ENCODE measurements at places on chromosomes 12 and 14.

DNA sequence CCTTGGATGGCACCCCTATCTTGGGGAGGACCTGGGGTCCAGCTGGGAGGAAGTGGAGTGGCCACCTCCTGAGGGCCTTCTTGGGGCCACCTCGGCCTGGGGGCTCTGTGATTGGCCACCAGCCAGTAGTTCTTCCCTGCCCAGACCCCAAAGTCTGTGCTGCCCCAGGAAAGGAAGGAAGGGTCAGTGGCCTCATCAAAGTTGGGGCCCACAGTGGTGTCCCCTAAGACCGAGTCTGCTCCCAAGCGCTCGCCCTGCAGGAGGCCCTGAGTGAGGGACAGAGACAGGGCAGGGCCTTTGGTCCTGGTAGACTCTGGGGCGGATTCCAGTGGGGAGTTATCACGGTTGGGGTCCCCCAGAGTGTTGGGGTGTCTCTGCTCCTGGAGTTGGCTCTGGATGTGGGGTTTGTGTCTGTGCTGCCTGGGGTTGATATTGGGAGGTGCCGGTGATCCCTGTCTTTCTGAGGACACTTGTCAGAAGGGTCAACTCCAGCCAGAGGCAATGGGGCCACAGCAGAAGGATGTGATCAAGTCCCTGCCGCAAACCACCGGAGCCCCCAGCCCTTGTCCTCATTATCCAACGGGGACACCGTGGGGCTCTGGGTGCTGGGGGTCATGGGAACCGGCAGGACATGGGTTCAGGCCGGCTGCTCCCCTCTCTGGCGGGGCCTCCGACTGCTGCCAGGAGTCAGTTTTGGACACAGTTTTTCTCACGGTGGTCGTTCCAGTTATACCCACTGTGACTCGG is 364.3 kb downstream of the TMEM121 start:
- no peak for DNase-seq

DNA sequence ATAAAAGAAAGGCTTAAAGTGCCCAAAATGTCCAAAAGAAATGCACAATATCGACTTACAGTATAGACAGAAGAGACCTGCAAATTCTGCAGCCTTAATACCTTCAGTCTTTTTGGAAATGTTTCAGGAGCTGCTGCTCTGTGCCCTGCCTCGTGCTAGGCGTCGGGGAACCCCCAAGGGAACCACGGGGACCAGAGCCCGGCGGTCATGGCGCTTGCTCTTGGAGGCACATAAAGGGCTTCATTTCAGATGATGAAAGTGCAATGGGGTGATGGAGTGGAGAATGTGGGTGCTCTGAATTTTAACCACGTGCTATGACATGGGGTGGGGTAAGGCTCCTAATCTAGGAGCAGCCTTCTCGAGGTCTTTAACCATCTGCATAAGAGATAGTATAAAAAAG is 14.8 kb upstream of the AACS start:
- DNase-seq: no peak

- no peak for DNase-seq
Observed at GRCh38 chr12:4346931-4347330, 25.9 kb downstream of the TIGAR start.

GRCh38 chr12:90802727-90803126 is 152.2 kb downstream of the CCER1 start:
- no peak for DNase-seq

DNA sequence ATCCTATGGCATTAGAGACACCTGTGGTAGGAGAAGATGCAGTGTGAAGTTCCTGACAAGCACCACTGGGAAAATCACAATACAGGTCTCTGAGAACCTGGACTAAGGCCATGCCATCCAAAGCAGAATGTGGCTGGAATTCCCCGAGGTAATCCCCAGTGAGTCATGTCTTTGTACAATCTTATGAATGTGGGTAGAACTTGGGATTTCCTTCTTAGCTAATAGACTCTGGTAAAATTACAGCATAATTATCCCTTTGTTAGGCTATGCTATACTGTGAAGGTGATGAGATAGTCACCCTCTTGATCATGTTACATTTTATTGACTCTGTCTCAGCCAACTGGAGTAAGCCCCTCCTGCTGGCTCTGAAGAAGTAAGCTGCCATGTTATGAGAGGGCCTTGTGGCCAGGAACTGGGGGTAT is 224.3 kb upstream of the DCN start:
- no peak for DNase-seq

- no peak for DNase-seq
Observed at GRCh38 chr12:63964301-63964700, 119.8 kb downstream of the SRGAP1 start.

DNA sequence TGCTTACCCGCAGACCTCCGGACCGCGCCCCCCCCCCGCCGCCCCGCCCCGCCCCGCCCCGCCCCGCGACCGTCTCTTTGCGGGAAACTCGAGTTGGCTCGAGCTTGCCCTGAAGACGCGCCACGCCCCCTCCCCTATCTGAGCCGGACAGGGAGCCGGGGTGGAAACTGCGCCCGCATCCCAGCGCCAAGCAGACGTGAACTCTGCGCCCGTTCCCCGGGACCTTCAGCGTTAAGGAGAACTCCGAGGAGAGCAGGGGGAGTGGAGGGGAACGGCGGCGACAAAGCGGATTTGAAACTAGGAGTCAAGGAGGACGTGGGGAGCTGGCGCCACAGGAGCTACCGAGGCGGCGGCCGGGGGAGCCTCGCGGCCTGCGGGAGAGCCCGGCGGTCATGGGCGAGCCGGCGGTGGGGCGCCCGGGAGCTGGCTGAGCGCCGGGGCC is at the start of gene KCNK13:
KCNK13 (plus strand) TSS at position 310 of the 442 bp plus-strand sequence. CDS start 212 bp downstream, outside the sequence.
- no peak for DNase-seq

- DNase-seq: no peak
Observed at GRCh38 chr12:93408813-93409212, 31.1 kb downstream of the NUDT4 start.

- DNase-seq: no peak
Observed at GRCh38 chr12:82461836-82462235, 103.5 kb downstream of the METTL25 start.

DNA sequence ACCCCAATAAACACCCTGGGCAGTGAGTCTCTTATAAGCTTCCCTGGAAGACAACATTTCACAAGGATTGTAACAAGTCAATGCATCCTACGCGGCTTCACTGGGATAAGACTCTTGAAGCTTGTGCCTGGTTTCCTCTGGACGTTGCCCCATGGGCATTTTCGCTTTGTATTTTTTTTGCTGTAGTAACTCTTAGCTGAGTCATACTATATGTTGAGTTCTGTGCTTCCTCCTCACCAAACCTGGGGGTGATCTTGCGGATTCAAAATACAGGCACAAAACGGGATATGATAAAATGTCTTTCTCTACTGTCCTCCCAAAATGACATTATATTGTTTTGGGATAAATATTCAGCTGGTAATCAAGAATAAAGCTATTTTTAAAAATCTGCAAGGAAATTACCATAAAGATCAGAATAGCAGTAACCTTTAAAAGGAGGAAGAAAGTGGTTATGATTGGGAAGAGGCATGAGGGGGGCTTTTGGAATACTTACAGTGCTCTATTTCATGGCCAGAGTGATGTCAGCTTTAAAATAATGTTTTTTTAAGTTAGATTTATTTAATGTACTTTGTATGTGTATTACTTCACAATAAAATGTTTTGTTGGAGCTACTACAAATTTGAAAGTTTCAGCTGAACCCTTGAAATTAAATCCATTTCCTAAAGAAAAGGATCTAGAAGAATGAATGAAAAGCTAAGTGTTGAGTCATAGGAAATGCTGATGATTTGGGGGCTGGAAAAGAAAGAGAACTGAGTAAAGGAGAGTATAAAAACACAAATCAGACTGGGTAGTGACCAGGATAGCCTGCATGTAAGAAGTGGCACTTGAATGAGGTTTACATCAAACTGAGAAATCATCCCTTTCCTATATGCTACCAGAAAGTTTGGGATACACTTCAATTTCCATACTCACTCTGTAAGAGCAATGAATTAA is 14.7 kb downstream of the BTBD7 start:
- no peak for DNase-seq

DNA sequence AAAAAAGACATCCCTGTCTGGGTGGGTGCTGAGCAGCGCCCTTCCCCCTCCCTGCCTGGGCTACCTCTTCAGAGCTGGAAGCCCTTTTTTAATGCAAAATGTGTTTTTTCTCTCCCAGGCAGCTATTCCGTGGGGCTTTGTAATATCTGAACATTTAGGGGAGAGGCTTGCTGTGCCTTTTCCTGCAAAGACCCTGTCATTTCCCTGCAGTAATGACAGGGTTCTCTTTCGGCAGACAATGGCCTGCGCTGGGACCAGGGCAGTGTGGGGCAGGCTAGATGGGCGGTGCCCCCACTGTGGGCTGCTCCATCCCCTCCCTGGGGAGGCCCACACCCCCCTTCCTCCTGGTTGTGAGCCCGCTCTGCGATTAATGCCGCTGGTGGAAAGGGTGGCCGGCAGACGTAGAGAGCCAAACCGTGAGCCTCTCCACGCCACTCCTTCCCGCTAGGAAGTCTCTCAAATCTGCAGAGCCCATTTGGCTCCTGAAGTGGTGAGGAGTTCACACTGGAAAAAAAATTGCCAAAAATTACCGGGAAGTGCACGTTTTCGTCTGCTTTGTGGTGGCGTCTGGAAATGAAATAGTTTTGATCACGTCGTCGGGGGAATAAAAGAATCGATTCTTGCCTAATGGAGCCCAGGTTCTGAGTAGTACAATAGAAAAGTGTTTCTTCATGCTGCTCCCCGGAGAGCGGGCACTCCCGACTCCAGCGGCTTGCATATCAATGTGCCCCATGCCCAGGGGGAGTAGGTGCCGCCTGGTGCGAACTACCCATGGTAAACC is 31.5 kb downstream of the KIF26A start:
- no peak for DNase-seq

GRCh38 chr12:48883305-48884161 is 17.9 kb upstream of the RND1 start:
- no peak for DNase-seq

DNA sequence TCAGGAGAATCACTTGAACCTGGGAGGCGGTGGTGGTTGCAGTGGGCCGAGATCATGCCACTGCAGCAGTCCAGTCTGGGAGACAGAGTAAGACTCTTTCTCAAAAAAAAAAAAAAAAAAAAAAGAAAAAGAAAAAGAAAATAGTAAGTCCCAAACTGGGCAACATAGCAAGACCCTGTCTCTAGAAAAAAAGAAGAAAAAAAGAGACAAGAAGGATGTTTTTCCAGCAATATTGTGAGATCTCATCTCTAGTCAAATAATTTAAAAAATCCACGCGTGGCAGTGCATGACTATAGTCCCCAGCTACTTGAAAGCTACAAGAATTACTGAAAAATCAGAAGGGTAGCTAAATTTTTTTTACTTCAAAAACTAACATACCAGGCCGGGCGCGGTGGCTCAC is 8.0 kb downstream of the USP44 start:
- no peak for DNase-seq

DNA sequence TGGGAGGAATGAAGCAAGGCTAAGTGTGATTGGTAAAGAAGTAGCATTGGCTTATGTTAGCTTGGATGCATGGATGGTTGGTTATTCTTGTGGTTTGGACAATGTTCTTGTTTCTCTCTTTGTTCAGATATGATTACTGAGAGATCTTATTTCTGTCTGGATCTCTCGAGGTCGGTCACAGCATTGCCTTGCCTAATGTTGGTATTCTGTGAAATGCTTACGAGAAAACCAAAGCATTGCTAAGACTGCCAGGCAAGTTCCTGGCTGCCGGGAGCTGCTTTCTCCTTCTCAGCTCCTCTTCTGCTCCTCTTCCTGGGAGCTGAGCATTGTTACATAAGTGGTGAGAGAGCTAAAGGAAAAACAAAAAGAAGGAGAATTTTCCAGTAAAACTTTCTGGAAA is 7.4 kb upstream of the RND1 start:
- no peak for DNase-seq

DNA sequence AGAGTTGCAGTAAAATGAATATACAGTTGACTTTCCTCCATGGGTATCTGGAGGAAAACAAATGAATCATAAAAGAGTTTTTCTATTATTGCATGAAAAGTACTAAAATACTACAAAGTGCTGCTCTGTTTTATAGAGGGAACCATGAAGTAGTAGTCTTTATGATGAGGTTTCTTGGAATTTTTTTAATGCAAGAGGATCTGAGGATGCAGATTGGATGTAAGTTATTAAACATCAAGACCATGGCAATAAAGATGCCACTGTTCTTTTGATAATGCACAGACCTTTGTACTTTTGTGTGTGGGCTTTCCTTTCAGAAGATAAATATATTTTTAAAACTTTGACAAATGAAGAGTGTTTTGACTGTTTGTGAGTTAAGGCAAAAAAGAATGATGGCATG is 87.5 kb downstream of the DACT1 start:
- no peak for DNase-seq

GRCh38 chr12:42128327-42128726 is 16.3 kb downstream of the GXYLT1 start:
- no peak for DNase-seq

DNA sequence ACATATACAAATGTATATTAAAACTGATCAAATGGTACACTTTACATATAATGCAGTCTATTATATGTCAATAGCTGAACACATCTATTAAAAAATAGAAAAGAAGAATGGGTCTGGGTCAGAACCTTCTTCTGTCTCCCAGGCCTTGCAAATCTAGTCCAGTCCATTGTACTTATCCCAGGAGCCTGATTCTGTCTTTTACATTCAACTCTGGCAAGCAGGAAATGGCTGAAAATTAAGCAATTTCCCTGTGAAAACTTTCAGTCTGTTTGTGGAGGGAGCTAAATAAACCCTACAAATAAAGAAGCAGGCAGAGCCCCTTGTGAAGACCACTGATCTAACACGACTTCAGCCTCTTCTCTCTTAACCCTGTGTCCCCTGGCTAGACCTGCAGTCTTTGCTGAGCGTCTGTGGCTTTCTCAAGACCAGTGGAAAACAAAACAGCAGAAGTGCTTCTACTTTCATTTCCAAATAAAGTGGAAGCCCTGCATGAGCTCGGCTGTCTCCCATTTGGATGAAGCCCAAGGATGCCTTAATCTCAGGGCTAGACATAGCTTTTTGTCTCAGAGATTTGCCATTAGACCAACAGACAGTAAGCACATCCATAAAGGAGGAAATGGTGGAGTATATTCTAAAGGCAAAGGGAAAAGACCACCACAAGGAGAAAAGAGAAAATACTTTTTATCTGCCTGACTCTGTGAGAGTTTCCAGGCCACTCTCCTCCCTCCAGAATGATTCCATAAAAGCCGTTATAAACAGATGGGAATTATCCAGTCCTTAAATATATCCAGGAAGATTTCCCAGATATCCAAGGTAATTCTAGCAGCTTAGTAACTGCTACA is 48.2 kb downstream of the CRACR2A start:
- no peak for DNase-seq

DNA sequence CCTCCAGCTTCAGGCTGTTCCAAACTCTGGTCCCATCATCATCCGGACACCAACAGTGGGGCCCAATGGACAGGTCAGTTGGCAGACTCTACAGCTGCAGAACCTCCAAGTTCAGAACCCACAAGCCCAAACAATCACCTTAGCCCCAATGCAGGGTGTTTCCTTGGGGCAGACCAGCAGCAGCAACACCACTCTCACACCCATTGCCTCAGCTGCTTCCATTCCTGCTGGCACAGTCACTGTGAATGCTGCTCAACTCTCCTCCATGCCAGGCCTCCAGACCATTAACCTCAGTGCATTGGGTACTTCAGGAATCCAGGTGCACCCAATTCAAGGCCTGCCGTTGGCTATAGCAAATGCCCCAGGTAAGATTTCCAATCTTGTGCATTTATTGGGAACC is 3.3 kb downstream of the SP1 start:
- DNase-seq: no peak

- DNase-seq: no peak
Observed at GRCh38 chr14:99785426-99785825, 7.8 kb upstream of the EML1 start.

GRCh38 chr12:76859611-76860010 is 19.2 kb downstream of the CSRP2 start:
- DNase-seq: no peak
